ENCODE measurements at places on chromosomes 2 and 18. TPM values are rescaled to one million over a fixed set of nuclear protein-coding genes. Genes with fewer than 3 reads are reported as not detected.
A peak's percentile ranks its signal among the peaks of the same experiment; 100 is the strongest.

LDLRAD4 gene
- total RNA-seq = 84.3 TPM

RASGRP3 gene
- total RNA-seq = 1.4 TPM

DLX1 gene
- not detected for total RNA-seq

SOWAHC gene
- 1.2 TPM for total RNA-seq

SULT1C4 gene
- not detected for total RNA-seq

IL36RN gene
- not detected for total RNA-seq

GLI2 gene
- not detected for total RNA-seq

DUSP19 gene
- 1.2 TPM for total RNA-seq

DNA sequence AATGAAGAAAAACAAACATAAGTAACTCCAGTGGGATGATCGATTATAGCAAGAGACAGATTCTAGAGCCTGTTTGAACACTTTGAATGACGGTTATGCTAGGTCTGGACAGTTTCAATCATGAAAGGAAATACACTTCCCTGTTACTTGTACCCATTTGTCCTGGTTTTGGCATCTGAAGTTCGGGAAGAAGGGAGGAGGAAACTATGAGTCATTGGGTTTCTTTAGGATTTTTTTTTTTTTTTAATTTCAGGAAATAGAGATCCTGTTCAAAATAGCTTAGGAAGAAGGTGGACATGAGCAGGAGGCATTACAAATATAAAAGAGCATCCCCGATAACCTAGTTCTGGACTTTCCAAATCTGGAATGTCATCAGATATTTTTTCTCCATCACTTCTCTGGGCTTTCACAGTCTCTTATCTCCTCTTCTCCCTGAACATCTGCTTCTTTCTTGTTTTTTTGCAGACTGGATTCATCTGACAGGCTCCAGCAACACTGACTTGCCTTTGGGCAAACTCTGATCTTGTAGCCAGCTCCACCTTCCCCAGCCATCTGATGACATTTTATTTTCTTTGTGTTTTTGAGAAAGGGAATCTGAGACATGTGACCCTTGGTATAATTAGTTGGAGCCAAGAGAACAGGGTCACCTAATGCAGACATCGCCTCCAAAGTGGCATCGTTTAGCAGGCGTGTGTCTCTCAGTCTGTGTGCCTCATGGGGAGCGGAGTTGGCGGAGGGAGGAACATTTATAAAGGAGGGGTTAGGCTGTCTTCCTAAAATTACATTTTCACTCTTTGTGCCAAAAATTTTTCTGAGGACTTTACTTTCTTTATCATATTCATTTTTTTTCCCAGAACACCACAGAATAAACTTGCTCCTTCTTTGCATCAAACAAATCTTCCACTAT lies 195.3 kb upstream of the EPHA4 start:
- H3K4me1 ChIP-seq = no peaks in the 10 kb centered on the region
- H3K27me3 ChIP-seq = no peaks in the 10 kb centered on the region
- no peak overlapping the region for H3K4me3 ChIP-seq

GRCh38 chr18:2985628-2986027 lies 27.3 kb downstream of the LPIN2 start:
- no peak overlapping the region for H3K27ac ChIP-seq
- H3K4me3 ChIP-seq = no peak overlapping the region
- no peaks in the 10 kb centered on the region for H3K27me3 ChIP-seq

DNA sequence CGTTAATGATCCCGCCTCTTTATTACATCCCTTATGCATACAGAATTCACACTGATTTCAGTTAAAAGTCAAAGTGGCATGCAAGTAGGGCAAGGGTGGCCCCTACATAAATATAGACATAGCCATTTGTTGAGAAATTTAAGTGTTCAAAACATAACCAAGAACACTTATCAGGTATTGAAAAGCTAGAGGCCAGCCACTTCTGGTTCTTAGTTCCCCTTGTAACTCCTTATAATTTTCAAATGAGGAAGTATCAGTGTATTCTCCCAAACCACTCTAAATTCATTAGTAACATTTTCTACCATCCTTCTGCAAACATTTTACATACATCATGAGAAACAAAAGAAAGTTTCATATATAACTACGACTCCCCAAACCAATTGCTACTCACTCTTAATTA lies 5.8 kb upstream of the ARL5A start:
- H3K36me3 ChIP-seq = no peaks in the 10 kb centered on the region
- H3K4me1 ChIP-seq = no peaks in the 10 kb centered on the region
- no peak overlapping the region for H3K27ac ChIP-seq
- H3K4me3 ChIP-seq = no peak overlapping the region
- no peak for DNase-seq

- H3K36me3 ChIP-seq = peaks cover 11% of the 10 kb centered on the region
- H3K4me1 ChIP-seq = peaks cover 11% of the 10 kb centered on the region
- DNase-seq = no peak
These were observed 9.9 kb downstream of the NABP1 start for GRCh38 chr2:191687867-191688266.

DNA sequence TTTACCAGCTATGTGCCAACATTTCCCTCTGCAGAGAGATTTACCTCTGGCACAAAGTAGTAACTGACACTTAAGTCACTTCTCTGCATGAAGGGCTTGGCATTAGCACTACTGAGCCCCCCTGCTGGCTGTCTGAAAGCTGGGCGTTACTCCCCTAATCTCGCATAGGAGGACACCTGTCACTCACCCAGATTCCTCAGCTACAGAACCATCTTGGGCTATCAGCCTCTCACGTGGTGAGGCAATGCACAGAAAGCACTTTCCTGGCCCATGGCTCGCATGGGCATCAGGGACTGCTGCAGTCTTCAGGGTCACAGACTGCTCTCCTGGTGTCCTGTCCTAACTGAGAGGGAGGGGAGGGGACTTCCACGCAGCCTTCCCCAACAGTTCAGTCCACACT lies 12.0 kb downstream of the SERPINE2 start:
- no peak overlapping the region for H3K4me3 ChIP-seq
- no peaks in the 10 kb centered on the region for H3K36me3 ChIP-seq
- H3K27me3 ChIP-seq = no peaks in the 10 kb centered on the region
- DNase-seq = no peak
- peaks cover 56% of the 10 kb centered on the region for H3K4me1 ChIP-seq
- H3K27ac ChIP-seq = peak overlapping the region; percentile 56

DNA sequence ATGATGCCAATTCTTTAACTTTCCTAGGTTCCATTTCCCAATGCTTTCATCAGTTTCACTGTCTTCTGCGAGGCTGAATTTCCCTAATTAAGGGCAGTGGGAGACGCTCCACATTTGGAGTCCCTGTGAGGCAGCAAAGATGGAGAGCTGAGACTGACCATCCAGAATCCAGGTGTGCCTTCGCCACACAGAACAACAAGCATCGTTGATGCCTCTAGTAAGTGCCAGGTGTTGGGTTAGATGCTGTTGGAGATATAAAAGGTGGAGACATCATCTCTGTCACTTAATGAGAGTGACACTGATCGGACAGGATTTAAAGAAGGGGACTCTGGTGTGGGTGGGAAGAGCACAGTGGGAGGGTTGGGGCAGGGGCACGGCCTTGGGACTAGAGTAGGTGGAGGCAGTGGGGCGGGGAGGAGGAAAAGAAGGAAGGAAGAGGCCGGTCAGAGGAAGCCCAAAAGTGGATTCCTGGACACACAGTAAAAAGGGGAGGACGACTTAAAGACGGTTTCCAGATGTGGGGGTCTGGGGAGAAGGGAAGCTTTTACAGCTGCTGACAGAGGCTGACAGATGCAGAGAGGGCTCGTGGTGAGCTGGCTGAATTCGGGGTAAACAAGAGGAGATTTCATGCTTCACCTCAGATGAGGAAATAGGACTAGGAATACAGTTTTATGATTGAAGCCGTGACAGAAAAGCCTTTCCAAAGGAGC lies 113.0 kb downstream of the BCL2 start:
- H3K27me3 ChIP-seq = no peaks in the 10 kb centered on the region
- DNase-seq = no peak
- peaks cover 91% of the 10 kb centered on the region for H3K4me1 ChIP-seq
- peak overlapping the region; percentile 63 for H3K27ac ChIP-seq
- no peaks in the 10 kb centered on the region for H3K36me3 ChIP-seq

GRCh38 chr2:61928826-61929461 lies 23.5 kb downstream of the COMMD1 start:
- no peak for DNase-seq
- no peak overlapping the region for H3K27ac ChIP-seq
- H3K27me3 ChIP-seq = no peaks in the 10 kb centered on the region
- H3K36me3 ChIP-seq = peaks cover 7% of the 10 kb centered on the region
- H3K4me3 ChIP-seq = no peak overlapping the region

DNA sequence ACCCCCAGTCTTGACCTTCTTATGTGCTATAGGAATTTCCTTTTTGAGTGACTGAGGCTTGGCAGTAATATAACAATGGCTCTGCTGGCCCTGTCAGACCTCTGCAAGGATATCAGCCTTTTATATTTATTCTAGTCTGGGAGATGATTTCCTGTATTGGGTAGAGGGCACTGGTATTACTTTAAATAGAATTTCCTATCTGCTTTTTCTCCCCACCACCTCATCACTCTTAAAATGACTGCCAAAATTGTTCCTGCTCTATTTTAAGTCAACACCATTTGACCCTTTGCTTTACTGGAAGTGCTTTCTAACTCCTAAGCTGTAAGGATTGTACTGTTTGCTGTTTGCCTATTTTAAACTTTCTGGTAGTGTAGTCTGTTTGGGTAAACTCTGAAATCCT lies 658.4 kb upstream of the FSHR start:
- no peaks in the 10 kb centered on the region for H3K27me3 ChIP-seq
- no peak overlapping the region for H3K4me3 ChIP-seq
- H3K36me3 ChIP-seq = no peaks in the 10 kb centered on the region
- H3K27ac ChIP-seq = no peak overlapping the region

- H3K36me3 ChIP-seq = no peaks in the 10 kb centered on the region
- H3K4me1 ChIP-seq = no peaks in the 10 kb centered on the region
- H3K27me3 ChIP-seq = no peaks in the 10 kb centered on the region
- no peak for DNase-seq
- no peak overlapping the region for H3K27ac ChIP-seq
- no peak overlapping the region for H3K4me3 ChIP-seq
These were observed 116.3 kb upstream of the CDCA7 start for GRCh38 chr2:173238385-173238784.

- H3K4me3 ChIP-seq = no peak overlapping the region
- H3K36me3 ChIP-seq = peaks cover 35% of the 10 kb centered on the region
- no peaks in the 10 kb centered on the region for H3K4me1 ChIP-seq
- DNase-seq = no peak
- no peak overlapping the region for H3K27ac ChIP-seq
- no peaks in the 10 kb centered on the region for H3K27me3 ChIP-seq
These were observed 10.5 kb downstream of the ITGB1BP1 start for GRCh38 chr2:9412781-9413180.

DNA sequence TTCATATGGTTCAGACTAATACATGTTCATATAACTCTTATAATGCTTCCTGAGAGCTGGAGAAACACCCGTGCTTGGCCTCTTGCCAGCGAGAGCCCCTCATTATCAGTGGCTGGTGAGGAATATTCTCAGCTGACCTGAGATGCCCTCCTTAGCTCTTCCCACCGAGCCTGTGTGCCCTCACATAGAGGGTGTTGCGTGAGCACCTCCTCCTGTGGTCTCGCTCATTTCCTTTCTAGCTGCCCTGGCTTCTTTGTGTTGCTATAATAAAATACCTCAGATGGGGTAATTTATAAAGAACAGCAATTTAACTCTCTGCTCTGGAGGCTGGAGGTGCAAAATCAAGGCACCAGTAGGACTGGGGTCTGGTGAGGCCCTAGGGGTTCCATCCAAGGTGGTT lies 80.5 kb upstream of the ALKAL2 start:
- H3K4me3 ChIP-seq = no peak overlapping the region
- no peak overlapping the region for H3K27ac ChIP-seq
- no peaks in the 10 kb centered on the region for H3K4me1 ChIP-seq
- H3K36me3 ChIP-seq = no peaks in the 10 kb centered on the region

DNA sequence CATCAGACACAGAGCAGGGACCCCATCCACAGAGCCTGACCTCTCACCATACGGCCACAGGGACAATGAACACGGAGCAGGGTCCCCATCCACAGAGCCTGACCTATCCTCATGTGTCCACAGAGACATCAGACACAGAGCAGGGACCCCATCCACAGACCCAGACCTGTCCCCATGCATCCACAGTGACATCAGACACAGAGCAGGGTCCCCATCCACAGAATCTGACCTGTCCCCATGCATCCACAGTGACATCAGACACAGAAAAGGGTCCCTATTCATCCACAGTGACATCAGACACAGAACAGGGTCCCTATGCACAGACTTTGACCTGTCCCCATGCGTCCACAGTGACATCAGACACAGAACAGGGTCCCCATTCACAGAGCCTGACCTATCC lies 325.1 kb upstream of the RAB6C start:
- H3K4me3 ChIP-seq = no peak overlapping the region
- H3K27ac ChIP-seq = no peak overlapping the region
- no peak for DNase-seq
- no peaks in the 10 kb centered on the region for H3K4me1 ChIP-seq
